ENCODE measurements at places on chromosomes 13 and 19.

GRCh38 chr13:44188257-44188656 is 185.4 kb upstream of the SERP2 start:
- no peak for DNase-seq

GRCh38 chr19:45653634-45654033 is 14.4 kb upstream of the GIPR start:
- DNase-seq: no peak

- DNase-seq: no peak
Measured at GRCh38 chr19:9757544-9758501, 10.7 kb downstream of the ZNF846 start.

DNA sequence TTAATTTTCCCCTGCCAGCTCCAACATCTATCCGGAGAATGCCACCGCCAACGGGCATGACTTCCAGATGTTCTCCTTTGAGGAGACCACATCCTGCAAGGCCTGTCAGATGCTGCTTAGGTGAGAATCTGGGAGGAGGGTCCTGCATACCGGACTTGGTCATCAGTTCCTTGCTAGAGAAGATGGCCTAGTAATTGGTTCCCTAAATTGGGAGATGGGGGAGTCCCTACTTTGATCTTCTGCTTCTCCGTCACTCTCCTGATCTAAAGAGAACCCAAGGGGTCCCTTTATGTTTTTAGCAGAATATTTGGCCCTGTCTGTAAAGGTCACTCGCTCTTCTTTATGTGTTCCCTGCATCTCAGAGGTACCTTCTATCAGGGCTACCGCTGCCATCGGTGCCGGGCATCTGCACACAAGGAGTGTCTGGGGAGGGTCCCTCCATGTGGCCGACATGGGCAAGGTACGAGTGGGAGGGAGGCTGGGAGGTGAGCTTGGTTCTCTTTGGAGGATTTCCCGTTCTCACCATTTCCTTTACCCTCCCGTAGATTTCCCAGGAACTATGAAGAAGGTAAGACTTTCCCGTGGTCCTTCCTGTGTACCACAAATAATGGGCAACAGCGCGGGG is 54.1 kb upstream of the ADGRE1 start:
- no peak for DNase-seq

- peak; percentile 58 for DNase-seq
Measured at GRCh38 chr19:12996406-12997094, 1.3 kb downstream of the NFIX start.

DNA sequence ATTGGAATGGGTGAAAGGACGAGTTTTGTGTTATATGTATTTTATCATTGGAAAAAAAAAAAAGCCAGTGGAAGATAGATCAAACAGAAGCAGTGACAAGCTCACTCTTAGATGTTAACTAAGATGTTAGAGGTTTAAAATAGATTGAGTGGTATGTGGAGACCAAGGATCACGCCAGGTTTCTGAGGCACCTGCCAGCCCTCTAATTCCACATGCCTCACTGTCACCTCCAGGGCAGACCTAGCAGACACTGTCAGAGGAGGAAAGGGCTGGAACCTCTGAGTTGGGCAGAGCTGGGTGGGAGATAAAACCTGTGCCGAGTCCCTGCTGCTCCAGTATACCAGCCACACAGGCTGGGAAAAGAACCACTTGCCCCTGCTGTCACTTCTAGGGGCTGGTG is 57.5 kb upstream of the SIAH3 start:
- DNase-seq: no peak

DNA sequence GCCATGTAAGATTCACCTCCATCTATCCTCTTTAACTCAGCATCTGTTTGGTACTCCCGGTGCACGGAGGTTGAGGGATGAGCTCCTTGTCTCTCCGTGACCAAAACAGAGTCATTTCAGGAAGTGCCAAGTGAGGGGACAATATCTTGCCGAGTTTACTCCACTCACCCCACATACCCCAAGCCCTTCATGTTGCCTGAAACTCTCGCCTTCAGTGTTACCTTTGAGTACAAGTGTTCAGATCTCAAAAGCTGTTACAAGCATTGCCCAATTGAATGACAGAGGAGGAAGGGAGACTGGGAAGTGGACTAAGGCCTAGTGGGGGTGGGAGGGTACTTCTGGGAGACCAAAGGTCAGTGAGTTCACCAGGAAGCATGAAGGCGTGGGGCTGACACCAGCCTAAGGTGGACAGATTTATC is 6.0 kb upstream of the SIGLEC12 start:
- DNase-seq: no peak

DNA sequence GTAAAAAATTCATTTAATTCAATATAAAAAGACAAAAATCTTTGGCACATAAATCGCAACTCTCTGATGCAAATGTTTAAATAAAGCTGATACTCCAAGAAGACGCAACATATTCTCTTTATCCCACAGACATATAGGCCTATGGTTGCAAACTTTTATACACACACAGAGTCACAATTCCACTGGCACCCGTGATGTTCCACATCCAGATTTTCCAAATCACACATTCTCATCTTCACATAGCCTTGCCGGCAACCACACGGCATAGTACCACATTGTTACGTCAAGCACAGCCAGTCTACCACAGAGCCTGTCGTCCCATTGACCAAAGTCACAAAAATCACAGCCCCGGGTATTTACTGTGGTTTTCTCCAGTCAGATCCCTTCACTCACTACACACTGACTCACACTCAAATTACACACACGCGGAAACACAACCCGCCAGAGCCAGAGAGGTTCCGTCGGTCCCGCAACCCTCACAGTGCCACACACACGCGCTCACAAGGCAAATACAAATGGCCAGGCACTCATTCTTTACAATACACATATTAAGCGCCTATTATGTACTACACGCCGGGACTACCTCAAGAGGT is 546 bp upstream of the ZNF546 start:
- peak; percentile 40 for DNase-seq

- no peak for DNase-seq
Measured at GRCh38 chr13:42361701-42362100, 89.7 kb downstream of the AKAP11 start.

DNA sequence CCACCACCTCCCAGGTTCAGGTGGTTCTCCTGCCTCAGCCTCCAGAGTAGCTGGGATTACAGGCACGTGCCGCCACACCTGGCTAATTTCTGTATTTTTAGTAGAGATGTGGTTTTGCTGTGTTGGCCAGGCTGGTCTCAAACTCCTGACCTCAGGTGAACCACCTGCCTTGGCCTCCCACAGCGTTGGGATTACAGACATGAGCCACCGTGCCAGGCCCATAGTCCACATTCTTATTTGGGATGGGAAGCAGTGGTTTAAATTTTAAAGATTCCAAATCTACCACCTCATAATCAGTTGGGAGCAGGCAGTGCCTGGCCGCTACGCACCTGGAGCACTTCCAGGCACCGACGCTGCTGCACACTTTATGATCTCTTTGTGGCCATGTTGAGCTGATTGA is 160.6 kb upstream of the SOX1 start:
- no peak for DNase-seq

DNA sequence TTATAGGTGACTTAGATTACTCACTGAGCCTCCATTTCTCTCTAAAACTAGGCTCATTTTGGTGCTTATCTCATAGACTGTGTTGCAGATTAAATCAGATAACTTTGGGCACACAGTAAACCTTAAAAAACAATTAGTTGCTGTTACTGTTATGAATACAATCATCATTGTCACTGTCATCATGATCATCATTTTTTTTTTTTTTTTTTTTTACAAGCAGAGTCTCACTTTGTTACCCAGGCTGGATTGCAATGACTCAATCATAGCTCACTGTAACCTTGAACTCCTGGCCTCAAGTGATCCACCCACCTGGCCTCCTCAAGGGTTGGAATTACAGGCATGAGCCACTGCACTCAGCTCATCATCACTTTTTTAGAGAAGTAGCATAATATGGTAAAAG is 60.0 kb downstream of the VWA8 start:
- DNase-seq: no peak

DNA sequence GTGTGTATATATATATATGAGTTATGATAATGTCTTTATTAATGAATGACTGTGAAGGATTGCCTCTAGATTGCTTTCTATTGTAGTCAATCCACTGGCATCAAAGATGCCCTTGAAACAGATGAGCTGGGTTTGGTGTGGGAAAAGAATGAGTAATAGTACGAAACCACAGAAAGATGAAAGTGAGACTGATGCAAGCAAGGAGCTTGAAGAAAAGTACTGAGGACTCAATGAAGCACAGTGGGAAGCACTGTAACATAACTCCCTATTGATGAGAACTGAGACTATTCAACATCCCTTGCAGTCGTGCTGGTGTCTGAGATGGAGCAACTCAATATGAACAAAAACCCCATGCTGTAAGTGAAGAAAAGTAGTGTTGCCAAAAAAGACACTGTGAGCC is 1794.2 kb downstream of the SLITRK5 start:
- no peak for DNase-seq

- no peak for DNase-seq
Measured at GRCh38 chr19:5788422-5788821, 2.5 kb downstream of the DUS3L start.

GRCh38 chr13:44068169-44068568 is 188.5 kb downstream of the LACC1 start:
- no peak for DNase-seq

- no peak for DNase-seq
Measured at GRCh38 chr13:33367171-33367895, 81.8 kb upstream of the STARD13 start.

- DNase-seq: peak; percentile 91
Measured at GRCh38 chr19:1113030-1113985, 9.5 kb downstream of the GPX4 start.

- DNase-seq: no peak
Measured at GRCh38 chr13:41934994-41935393, 25.9 kb downstream of the VWA8 start.

DNA sequence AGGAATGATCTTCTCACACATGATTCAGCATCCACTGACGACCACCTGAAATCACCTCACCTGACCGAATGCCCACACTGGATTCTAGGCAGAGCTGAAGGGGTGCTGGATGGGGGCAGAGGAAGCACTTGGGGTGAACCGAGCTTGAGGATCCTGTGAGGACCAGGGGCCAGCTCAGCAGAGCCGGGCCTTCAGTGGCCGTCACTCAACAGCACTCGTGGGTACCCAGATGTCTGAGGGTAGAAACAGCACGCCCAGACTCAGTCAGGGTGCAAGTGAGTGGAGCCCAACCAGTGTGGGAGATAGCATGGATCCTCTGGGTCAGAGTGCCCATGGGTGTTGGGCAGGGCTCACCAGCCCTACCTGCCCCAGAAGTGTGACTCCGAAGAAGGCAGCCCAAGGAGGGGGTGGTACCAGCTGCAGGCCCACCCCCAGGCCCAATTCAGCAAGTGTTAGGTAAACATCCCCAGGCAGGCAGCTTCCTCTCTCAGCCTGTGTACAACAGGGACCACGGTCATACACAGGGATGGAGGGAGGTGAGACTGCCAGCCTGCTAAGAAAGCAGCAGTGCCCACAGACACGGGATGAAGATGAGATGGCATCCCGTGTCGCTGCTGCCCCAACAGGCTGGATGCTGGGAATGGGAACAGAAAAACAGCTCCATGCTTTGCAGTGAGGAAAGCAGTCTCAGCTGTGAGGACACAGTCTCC is 16.6 kb downstream of the GJA3 start:
- DNase-seq: no peak

DNA sequence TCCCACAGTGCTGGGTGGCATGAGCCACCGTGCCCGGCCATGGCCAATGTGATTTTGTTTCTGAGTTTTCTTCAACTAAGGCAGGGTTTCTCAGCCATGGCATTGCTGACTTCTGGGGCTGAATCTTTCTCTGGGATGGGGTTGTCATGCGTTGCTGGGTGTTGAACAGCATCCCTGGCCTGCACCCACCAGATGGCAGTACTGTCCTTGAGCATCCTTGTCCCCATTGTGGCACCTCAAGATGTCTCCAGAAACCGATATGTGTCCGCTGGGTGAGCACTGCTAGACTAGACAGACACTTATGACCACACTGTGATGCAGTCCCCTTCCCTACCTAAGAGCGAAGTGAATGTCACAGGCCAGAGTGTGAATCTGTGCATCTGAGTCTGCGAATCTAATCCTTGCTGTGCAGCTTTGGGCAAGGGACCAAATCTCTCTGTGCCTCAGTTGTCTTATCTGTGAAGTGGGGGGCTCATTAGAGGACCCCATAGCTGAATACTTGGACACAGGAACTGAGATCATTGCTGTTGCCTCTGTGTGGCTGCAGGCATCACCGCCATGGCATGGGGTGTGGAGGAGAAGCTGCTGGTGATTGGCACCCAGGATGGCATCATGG is 50.3 kb upstream of the SIN3B start:
- peak; percentile 34 for DNase-seq

DNA sequence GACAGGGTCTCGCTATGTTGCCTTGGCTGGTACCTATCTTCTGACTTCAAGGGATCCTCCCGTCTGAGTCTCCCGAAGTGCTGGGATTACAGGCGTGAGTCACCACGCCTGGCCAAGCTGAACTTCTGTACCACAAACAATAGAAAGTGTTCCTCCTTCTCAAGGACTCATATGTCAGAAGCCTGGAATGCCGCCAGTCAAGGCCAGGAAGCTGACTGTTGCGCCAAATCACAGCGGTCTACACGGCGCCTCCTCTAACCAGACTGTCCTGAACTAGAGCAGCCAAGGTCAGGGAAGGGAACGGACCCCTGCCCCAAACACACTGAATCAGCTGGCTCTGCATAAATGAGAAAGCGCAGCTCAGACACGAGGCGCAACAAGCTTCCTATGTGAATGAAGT is 14.6 kb downstream of the RAB20 start:
- DNase-seq: no peak

DNA sequence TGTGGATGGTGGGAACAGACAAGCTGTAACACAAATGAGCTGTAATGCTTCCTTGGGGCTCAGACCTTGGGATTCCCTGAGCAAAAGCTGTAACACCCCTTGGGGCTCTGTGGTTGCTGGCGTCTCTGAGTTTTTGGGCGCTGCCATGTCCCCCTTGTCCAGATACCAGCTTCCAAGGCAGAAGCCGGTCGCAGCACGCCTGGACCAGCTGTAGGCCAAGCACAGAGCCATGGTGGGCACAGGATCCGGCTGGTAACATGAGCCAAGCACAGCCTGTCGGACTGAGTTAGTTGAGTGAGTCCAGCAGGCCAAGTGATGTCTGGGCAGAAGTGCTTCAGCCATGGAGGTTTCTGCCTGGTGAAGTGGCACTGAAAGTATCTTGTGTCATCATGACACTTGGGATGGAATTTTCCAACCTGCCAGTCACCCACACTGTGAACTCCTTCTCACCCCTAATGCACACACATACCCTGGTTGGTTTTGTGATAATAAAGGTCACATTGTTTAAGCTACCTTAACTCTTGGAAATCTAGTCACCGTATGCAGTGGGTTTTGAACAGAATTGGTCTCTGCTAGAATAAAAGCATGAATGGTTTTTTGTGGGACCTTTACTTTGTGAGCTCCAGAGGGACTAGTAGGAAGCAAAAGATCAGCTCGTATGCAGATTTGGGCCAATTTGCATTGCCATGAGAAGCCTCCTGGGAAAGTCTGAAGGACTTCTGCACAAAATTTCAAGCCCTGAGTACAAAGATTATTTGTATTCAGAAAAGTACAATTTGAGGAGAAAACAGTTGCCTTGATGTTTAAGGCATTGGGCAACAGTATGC is 7.0 kb upstream of the ZNF17 start:
- no peak for DNase-seq

- no peak for DNase-seq
Measured at GRCh38 chr19:47049307-47049700, 880 bp upstream of the TMEM160 start.

- no peak for DNase-seq
Measured at GRCh38 chr13:38670627-38671026, 16.2 kb upstream of the FREM2 start.
